Activated T-cell treated with anti-CD3 and anti-CD28 coated beads for 48 hours (primary cell): ENCODE measurements at places on chromosomes 2 and 18.

GRCh38 chr2:216572582-216573578 is 60.3 kb upstream of the IGFBP2 start:
- no peak for DNase-seq

- DNase-seq: no peak
Measured at GRCh38 chr2:240619506-240620148, 5.7 kb upstream of the GPR35 start.

DNA sequence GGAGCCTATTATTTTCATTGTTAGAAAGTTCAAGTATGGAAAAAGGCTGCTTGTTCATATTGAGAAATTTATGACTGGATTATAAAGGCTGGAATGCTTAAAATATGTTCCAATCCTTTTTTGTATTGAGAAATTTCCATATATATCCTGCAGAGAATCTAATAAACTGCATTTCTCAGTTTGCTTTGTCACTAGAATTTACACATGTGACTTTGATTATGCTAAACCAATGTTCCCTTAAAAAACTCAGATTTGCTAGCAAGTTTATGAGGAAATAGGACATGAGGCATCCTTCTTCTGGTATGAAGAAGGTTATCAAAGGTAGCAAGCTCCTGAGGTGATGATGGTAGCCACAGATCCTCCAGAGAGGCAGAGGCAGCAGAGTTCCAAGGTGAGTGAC is 29.2 kb upstream of the DSEL start:
- no peak for DNase-seq

GRCh38 chr2:197614532-197614931 is 60.9 kb downstream of the RFTN2 start:
- no peak for DNase-seq

GRCh38 chr2:42547446-42548295 is 20.8 kb upstream of the MTA3 start:
- DNase-seq: no peak

GRCh38 chr2:74002505-74003421 is 18.1 kb downstream of the TET3 start:
- peak; percentile 80 for DNase-seq

GRCh38 chr2:219443016-219443696 is 8.5 kb downstream of the SPEG start:
- no peak for DNase-seq

GRCh38 chr2:240932001-240932723 is 26.0 kb downstream of the CROCC2 start:
- DNase-seq: no peak

- DNase-seq: no peak
Measured at GRCh38 chr2:3386448-3386958, 7.0 kb downstream of the TRAPPC12 start.

DNA sequence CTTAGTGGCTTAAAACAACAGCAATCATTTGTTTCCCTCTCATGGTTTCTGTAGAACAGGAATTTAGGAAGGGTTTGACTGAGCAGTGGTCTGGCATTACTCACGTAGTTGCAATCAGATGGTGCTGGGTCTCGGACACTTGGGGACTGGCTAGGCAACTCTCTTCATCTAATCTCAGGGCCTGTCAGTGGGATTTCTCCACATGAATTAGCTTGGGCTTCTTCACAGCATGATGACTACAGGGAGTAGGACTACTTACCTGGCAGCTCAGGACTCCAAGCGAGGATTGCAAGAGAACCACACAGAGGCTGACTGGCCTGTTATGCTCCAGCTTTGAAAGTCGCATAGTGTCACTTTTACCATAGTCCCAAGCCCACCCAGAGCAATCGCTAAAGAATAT is 125.1 kb downstream of the TTC27 start:
- no peak for DNase-seq

DNA sequence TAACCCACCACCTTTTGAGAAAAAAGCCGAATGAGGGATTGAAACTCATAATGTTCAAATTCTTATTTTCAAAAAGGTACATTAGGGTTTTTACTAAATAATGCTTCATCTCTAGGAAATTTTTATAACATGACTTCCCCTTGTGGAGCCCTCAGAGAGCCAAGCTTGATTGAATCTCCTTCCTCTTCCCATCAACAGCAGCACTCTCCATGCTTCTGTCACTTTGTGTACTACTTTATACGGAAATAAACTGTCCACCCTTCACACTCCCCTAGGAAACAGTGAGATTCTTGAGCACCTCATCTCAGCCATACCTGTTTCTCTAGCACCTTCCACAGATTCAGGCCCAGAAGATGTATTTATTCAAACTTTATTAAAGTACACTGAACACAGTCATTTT is 51.8 kb downstream of the TFPI start:
- no peak for DNase-seq

DNA sequence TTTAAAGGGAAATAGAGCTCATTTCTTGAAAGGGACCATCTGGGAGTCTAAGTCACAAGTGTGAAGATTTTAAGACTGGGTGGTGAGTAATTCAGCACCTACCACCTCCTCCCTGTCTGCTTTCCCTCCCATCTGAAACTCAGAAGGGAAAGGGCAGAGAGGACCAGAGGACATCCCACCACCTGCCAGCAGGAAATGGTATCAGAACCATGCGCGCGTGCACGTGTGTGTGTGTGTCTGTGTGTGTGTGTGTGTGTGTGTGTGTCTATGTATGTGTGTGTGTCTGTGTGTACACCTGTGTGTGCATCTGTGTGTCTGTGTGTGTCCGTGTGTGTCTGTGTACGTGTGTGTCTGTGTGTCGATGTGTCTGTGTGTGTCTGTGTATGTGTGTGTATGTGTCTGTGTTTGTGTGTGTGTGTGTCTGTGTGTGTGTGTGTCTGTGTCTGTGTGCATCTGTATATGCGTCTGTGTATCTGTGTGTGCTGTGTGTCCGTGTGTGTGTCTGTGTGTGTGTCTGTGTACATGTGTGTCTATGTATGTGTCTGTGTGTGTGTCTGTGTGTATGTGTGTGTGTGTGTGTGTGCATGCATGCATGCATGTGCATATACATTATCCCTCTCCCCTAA is 76.8 kb downstream of the ZFP36L2 start:
- DNase-seq: peak; percentile 58

DNA sequence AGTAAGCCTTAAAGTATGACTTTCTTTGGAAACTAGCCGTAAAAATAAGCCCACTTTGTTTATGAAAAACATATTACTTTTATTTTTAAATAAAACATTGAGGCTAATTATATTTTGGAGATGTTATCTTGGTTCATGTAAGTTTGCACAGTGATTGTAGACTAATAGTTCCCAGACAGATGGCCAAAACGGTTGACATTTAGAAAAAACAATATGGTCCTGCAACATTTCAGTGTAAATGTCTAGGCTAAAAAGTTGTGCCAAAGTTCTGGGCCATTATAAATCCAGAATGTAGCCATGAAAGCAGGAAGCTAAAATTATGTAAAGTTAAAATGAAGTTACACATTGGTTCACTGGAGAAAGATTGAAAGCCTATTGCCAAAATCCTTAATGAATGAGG is 43.6 kb downstream of the SLC5A7 start:
- no peak for DNase-seq

GRCh38 chr2:196195302-196195701 is 23.9 kb upstream of the STK17B start:
- no peak for DNase-seq
